ENCODE measurements at places on chromosomes 6 and 20. TPM values are rescaled to one million over a fixed set of nuclear protein-coding genes. Genes with fewer than 3 reads are reported as not detected.

The CNKSR3 gene
- 5.9 TPM for total RNA-seq

The CTCFL gene
- total RNA-seq = not detected

The TFAP2B gene
- total RNA-seq = not detected

The L3MBTL1 gene
- 1.1 TPM for total RNA-seq

The TCF15 gene
- total RNA-seq = not detected

The MRAP2 gene
- 1.1 TPM for total RNA-seq

The PPIL6 gene
- 2.4 TPM for total RNA-seq

The TMEM74B gene
- total RNA-seq = 2.6 TPM

The ZBTB24 gene
- 4.2 TPM for total RNA-seq

The BTNL2 gene
- not detected for total RNA-seq

The TUBB1 gene
- total RNA-seq = not detected

The MUC22 gene
- total RNA-seq = 0.05 TPM

The SEL1L2 gene
- total RNA-seq = not detected

The PI3 gene
- total RNA-seq = 1.9 TPM

The FIG4 gene
- 3.6 TPM for total RNA-seq

The PDE10A gene
- 36.3 TPM for total RNA-seq

Measured in A549 treated with CpdA at 1 μM for 4 hours (cell line).